ENCODE measurements at places on chromosomes 11 and 22.

GRCh38 chr11:44319552-44320288 is 9.8 kb upstream of the ALX4 start:
- DNase-seq: no peak

DNA sequence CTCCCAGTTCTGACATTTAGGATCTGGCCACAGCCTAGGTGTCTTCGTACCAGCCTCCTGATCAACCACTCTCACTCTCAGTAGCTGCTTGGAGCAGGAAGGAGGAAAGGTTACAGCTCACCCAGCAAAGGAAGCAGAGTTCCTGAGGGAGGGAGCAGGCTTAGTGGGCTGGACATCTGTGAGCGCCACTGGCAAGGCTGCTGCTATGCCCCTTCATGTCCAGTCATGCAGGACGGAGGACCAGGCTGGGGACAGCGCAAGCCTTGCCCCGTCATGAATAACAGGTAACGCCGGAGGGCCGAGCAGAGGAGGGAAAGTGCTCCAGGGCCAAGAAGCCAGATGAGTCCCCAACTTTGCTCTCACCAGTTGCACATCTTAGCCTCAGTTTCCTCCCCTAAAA is 25.8 kb downstream of the TPST2 start:
- DNase-seq: no peak

DNA sequence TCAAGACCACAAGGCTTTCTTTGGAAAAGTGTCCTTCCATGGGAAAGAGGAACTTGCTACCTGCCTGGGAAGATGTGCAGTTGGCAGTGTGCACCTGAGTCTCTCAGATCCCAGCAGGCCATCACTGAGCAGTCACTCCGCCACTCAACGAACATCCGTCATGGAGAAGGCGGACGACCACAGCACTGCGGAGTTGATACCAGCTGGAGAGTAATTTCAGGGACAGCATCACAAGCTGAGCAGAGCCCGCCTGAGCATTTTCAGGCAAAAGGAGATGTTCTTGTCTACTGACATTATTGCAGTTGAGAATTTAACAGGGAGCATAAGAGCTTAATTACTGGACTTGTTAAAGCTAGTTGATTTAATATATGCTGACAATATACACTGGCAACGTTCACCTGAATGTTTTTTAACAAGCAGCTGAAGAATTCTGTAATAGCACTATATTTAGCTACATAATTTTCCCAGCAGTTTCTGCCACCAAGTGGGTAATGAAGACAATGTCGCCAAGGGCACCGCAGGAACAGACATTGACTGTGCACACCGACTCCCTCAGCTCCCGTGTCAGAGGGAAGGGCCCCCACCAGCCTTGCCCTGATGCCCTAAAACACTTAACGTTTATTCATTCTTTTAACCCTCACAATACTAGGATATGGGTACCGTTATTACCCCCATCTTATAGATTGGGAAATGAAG is 52.4 kb upstream of the ARFGAP3 start:
- no peak for DNase-seq

DNA sequence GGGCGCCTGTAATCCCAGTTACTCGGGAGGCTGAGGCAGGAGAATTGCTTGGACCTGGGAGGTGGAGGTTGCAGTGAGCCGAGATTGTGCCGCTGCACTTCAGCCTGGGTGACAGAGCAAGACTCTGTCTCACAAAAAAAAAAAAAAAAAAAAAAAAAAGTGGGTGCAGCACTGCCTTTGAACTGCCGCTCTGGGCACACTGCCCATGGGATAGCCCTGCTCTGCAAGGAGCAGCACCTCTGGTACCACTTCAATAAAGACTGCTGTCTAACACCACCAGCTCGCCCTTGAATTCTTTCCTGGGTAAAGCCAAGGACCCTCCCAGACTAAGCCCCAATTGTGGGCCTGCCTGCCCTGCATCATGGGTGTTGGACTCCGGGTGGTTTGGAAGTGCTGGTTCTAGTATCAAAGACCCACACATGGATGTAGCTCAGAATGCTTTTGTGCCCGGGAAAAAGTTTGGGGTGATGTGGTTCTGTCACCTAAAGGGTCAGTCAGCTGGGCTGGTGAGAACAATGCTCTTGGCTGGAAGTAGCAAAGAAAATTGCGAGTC is 444.3 kb downstream of the TBC1D22A start:
- no peak for DNase-seq

DNA sequence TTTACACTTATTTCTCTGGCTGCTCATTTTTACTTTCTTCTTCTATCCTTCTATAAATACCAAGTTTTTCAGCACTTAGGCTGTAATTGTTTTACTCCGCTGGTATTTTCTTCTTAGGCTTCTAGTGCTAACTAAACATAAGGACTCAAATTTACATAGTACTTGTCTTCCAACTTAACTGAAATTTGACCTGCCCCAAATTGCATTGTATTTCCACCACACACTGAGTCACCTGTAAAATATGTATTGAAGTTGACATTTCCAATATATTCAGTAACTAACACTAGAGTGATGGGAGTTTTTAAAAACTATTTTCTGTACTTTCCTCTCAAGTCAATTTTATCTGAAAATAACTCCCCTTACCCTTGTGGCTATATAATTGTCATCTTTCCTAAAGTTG is 1794.1 kb upstream of the RAG2 start:
- DNase-seq: no peak

DNA sequence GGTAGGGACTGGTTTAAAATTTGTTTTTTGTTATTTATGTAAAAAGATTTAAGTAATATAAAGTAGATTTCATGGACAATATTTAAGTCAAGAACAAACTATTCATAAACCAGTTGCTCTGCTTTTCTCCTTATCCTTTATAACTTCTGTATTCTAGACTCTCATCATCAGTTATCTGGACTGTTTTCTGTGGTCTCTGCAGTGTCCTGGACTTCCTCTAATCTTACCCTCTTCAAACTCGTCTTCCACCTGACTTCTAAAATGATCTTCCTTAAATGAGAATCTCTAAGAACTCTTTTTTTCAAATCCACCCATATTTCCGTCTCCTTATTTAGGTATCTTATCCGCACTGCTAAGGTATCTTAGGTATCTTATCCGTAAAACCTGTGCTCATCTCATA is 8.1 kb downstream of the RRM1 start:
- DNase-seq: no peak

DNA sequence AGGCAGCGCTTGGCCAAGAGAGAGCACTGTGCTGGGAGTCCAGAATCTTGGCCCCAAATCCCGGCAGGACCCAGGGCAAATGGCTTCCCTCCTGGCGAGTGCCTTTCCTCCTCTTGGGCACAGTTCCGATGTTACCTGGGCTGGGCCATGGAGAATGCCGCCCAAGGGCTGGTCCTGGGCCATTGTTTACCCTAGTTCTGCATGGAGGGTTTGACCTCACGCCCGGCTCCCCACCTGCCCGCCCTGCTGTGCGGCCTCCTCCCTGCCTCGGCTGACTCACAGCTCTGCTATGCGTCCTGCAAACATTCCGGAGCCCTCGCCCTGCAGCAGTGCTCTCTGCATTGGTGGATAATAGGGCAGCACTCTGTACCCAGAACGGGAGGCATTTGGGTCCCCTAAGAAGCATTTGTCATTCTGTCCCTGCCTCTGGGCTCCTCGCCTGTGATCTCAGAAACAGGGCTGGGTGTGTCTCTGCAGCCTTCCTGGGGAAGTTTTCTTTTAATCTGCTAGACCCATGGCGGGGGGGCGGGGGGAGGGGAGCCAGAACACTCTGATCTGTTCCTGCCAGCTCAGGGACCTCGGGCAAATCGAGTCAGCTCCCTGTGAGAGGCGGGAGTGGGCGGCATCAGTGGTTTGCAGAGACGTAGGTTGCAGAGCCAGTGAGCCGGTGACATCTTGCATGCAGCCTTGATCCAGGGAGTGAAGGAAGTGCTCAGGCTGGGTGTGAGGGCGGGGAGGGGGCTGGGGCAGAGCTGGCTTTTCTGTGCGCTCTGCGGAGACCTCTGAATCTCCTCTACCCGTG is 32.9 kb upstream of the SMIM38 start:
- DNase-seq: peak; percentile 15

GRCh38 chr22:40211476-40212054 is 33.8 kb downstream of the TNRC6B start:
- DNase-seq: no peak

- DNase-seq: no peak
Measured at GRCh38 chr11:67543585-67543984, 20.3 kb upstream of the CABP2 start.

- no peak for DNase-seq
Measured at GRCh38 chr11:42840176-42840829, 471.5 kb upstream of the API5 start.

DNA sequence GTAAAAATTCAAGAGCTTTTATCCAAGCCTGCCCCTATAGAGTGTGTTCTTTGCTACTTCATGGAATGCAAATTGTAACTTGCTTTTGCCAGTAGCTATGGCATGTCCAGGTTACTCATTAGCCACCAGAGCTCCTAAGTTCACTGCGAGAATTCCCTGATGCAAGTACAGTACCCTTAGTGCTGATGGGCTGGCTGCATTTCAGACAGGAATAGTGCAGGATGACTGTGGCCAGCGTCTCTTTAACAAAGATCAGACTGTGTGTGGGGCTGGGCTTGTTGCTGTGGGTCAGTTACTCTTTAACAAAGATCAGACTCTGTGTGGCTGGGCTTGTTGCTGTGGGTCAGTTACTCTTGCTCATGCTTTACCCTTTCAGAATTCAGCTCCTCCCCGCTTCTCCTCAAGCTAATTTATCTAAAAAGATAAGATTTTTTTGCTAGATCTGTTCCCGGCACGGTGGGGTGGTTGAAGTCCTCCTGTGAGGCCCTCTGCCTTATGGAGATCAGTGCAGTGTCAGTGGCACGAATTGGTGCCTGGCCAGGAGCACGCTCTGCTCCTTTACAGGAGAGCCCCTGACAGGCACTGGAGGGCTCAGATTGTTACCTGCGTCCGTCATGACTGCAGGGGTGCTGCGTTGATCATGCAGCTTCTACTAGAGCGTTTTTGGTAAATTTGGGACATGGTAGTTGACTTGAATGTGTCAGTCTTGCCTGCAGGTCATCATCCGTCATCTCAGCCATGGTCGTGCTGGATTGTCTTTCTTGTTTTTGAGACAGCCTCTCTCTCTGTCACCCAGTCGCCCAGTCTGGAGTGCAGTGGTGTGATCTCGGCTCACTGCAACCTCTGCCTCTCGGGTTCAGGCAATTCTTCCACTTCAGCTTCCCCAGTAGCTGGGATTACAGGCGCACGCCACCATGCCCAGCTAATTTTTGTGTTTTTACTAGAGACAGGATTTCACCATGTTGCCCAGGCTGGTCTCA is 27.0 kb downstream of the AP2A2 start:
- no peak for DNase-seq

GRCh38 chr11:63766531-63767235 is 1.9 kb downstream of the ZFTA start:
- DNase-seq: no peak

DNA sequence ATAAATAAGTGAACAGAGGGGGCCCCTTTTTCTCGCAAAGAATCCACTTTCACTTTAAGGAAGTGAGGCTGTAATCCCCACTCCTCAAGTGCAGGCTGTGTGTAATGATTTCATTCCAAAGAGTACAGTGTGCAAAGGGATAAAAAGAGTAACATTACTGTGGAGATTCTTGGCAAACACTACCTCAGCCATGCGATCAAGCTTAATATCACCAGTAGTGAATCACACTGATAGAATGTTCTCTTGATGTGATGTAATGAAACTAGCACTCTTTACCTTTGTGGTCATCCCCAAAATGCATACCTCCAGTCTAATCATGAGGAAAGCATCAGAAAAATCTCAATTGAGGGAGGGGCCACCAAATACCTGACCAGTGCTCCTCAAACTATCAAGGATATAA is 246.1 kb upstream of the CHORDC1 start:
- DNase-seq: no peak

GRCh38 chr22:39527481-39527961 is 5.0 kb downstream of the RPS19BP1 start:
- DNase-seq: no peak

- no peak for DNase-seq
Measured at GRCh38 chr11:86374586-86374985, at the start of gene CCDC81. TSS of gene CCDC81 (plus strand) at chr11:86374887. CDS start at chr11:86375164, 277 bp downstream.

GRCh38 chr11:123577081-123577598 is 77.3 kb downstream of the SCN3B start:
- peak; percentile 69 for DNase-seq

DNA sequence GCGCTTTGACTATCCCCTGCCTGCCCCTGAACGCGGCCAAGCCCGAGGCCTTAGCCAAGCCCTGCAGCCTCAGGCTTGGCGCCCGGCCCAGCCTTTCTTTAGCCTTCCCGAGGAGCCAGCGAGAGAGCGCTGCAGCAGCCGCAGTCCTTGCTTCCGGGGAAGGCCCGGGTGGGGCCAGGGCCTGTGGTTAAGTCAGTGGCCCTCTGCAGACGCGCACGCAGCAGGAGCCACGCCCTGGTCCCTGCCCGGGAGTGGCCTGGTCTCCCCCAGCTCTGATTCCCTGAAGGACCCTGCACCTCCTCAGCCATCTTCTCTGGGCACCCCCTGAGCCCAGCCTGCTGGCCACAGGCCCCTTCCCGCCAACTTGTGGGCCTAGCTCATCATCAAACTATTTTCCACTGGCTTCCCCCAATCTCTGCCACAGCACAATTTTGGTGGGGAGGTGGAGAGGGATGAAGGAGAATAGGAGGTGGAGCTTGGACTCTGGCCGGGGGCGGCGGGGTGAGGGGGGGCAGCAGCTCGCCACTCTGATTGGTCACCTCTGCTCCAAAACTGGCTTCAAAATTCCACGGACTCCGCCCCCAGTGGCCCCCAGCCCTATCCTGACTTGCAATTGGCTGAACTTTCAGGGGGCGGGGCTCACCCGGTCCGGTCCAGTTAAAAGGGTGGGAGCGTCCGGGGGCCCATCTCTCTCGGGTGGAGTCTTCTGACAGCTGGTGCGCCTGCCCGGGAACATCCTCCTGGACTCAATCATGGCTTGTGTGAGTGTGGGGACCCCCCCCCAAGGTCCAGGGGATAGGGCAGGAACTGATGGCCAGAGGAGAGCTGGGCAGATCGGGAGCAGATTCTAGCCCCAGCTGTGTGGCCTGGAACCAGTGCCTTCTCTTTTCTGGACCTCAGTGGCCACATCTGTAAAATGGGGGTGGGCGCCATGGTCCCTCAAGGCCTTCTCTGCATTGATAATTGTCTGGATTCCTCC is at the start of gene LGALS1:
LGALS1 (plus strand) TSS at position 686 of the 979 bp plus-strand sequence; CDS start at position 753, 67 bp downstream.
- peak; percentile 90 for DNase-seq

DNA sequence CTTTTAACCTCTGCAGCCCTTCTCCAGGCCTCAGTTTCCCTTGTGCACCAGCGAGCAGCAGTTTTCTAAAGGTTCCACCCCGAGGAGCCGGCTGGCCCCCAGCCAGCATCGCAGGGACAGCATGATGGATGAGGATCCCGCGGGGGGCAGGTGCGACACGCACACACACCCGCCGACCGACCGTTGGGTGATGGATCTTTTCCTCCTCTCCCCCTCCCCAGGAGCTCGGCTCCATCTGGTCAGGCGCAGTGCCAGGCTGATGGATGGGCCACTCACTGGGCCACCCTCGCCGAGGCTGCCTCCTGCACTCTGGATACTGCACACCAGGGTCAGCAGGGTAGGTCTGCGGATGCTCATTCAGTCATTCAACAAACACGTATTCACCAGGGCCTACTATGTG is 12.8 kb upstream of the CABP7 start:
- DNase-seq: no peak

- no peak for DNase-seq
Measured at GRCh38 chr11:13962562-13963168, at the start of gene SPON1. TSS of gene SPON1 (plus strand) at chr11:13962723. CDS start at chr11:13962905, 182 bp downstream.

All from activated CD4-positive, alpha-beta T cell treated with anti-CD3 and anti-CD28 coated beads, Interleukin-2, Interleukin-4, amounts not matched to agents 100 ng/mL and 50 ng/mL, durations not matched to agents 16 hours and 8 hours (primary cell).